ENCODE measurements at places on chromosomes 5 and 9.

- DNase-seq, result peak; percentile 86
Observed at GRCh38 chr5:134503088-134503936, 22.2 kb upstream of the JADE2 start.

- no peak for DNase-seq
Observed at GRCh38 chr9:5895782-5896181, 5.1 kb downstream of the MLANA start.

DNA sequence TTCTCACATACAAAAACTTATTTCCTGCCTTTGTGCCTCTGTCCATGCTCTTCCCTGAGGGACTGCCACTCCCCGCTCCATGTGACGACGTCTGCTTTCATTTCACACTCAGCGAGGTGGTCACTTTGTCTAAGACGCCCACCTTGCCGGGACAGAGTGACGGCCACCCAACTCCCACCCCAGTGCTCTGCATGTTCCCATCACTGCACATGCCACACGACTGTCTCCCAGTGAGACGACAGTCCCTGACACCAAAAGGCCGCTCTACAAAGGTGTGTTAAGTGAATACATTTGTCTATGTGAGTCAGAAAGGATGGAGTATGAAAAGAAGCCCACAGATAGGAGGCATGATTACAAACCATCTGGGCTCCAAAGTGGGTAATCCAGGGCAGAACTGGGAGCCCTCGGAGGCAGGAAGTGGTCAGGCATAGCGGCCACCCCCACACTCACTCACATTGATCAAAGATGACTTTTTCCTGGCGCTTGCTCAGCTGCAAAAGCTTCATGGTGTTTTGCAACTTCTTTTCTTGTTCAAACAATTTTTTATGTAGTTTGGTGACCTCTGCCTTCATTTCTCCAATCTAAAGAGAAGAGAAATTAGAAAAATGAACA lies 185.8 kb downstream of the CDK5RAP2 start:
- DNase-seq, result peak; percentile 75

DNA sequence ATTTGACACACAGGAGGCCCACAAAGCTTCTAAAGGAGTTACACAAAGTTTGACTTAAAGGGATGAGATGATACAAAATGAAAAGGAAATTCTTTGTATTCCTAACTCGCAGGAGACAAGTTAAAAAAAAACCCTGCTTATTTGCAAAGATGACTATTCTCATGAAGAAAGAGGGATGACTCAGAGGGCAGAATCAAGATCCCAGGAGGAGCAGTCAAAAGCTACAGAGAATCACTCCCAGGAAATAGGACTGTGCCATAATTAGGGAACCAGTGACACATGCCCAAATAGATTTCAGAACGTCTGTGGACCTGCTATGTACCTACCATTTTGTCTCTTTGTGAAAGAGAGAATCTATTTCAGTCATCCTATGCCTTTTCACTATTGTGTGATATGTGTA lies 103.5 kb upstream of the ARRDC3 start:
- no peak for DNase-seq

GRCh38 chr5:34574936-34575467 lies 81.1 kb upstream of the RAI14 start:
- no peak for DNase-seq

GRCh38 chr5:150376799-150377771 lies 19.6 kb downstream of the TCOF1 start:
- DNase-seq, result no peak

- no peak for DNase-seq
Observed at GRCh38 chr5:66410122-66410521, 186.1 kb upstream of the MAST4 start.

GRCh38 chr5:116559239-116559638 lies 15.4 kb downstream of the SEMA6A start:
- DNase-seq, result no peak

GRCh38 chr9:112080831-112081542 lies 94.1 kb downstream of the SUSD1 start:
- no peak for DNase-seq

DNA sequence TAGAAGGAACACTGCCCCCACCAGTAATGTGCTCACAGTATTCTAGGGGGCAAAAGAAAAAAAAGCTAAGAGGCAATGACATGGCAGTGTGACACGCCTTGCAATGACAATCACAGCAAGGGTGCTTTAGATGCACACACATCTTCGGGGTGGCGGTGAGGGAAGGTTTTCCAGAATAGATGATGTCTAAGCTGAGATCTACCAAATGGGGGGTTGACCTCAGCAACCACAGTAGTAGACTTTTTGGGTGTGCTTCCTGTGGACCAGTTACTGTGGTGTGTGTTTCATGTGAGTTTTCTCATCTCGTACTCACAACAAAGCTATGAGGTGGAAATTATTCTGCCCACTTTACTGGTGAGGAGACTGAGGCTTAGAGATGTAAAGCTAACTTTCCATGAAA lies 10.2 kb upstream of the IL12B start:
- DNase-seq, result no peak

DNA sequence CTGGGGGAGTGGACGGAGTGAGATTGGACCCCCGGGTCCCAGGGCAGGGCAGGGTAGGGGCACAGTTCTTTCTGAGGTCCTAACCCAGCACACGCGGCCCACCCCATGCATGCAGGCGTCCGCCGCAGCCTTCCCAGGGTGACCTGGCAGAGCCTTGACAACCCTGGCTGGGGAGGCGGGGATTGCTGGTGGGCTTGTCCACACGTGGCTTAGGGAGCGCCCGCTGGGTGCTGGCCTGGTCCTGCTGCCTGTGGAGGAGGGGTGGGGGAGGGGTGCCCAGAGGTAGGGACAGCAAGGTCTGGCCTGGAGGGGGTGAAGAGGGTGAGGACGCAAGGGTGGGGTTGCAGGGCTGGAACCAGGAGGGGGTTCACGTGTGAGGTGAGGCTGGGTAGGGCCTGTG lies 6.0 kb downstream of the RXRA start:
- DNase-seq, result no peak

- DNase-seq, result no peak
Observed at GRCh38 chr5:136067422-136067821, 38.6 kb downstream of the TGFBI start.

DNA sequence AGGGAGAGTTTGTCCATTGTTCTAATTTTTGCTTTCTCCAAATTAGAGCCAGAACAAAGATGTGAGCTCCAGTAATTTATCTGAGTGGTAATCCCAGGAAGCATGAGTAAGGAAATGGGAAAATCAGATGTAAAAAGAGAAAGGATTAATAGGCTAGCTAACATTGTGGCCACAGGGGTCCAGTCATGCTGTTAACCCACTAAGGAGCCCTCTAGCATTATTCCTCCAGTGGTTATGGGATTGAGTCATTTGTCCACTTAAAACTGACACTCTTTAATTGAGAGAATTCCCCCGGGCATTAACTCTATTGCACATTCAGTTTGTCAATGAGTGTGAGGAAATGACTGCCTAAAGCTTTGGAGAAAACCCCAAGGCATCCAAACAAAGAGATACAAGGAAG lies 700.3 kb upstream of the TYRP1 start:
- no peak for DNase-seq

- DNase-seq, result no peak
Observed at GRCh38 chr5:131148835-131149234, 16.2 kb downstream of the HINT1 start.

DNA sequence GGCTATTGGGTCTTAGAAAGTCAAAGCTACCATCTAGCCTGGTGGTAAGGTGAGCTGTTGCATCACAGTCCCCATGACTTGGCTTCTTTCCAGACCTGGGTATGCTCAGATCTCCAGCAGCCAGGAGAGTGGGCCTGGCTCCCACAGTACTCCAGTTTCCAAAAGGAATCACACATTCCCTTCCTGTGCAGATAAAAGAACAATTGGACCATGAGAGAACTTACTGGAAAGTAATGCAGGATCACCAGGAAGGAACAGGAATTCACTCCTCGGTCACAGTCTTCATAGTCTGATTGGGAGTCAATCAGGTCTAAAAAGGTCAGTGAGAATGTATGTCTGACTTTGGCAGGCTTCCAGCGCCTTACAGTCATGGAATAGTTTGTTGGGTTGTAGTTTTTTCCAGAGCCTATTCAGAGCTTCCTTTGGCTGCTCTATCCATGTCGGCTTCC lies 47.8 kb upstream of the CD180 start:
- no peak for DNase-seq
